ENCODE measurements at places on chromosomes 2 and 18. TPM values are rescaled to one million over a fixed set of nuclear protein-coding genes. Genes with fewer than 3 reads are reported as not detected.

Gene TRIM54
- polyA plus RNA-seq = 324 TPM

DNA sequence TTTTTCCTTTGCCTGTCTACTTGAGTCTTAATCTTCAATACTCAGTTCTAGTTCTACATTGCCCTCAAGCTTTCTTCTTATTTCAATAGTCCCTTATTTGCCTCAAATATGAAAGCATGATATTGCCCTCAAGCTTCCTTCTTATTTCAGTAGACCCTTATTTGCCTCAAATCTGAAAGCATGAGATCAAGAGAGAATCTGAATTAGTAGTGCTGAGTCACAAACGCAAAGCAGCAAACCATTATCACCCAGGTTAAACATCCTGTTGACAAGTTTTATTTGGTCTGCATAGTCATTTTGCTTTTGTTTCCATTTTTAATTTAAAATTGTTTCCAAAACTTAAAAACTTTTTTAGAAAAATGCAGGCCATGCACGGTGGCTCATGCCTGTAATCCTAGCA, 583.3 kb upstream of the FSHR start:
- DNase-seq = no peak
- H3K36me3 ChIP-seq = no peaks in the 10 kb centered on the region
- no peaks in the 10 kb centered on the region for H3K27me3 ChIP-seq
- H3K4me1 ChIP-seq = no peaks in the 10 kb centered on the region
- H3K4me3 ChIP-seq = no peak overlapping the region

GRCh38 chr18:34220081-34220815, 4.5 kb downstream of the NOL4 start:
- peaks cover 51% of the 10 kb centered on the region for H3K27me3 ChIP-seq
- H3K27ac ChIP-seq = no peak overlapping the region
- DNase-seq = no peak
- no peaks in the 10 kb centered on the region for H3K36me3 ChIP-seq

DNA sequence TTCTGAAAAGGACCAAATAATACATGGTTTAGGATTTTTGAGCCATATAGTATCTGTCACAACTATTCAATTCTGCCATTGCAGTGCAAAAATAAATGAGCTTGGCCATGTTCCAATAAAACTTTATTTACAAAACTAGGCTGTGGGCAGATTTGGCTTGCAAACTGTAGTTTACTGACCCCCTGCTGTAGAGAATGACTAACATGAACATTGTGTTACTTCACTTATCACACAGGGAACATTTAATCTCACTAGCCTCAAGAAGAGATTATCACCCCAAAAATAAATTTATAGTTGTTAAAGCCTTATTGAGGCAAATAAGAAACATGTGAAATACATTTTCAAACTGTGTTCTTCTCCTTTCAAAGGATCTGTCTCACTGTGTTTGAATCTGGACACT, 766.2 kb downstream of the MBD2 start:
- no peaks in the 10 kb centered on the region for H3K4me1 ChIP-seq
- H3K4me3 ChIP-seq = no peak overlapping the region
- H3K27ac ChIP-seq = no peak overlapping the region
- no peaks in the 10 kb centered on the region for H3K27me3 ChIP-seq
- no peaks in the 10 kb centered on the region for H3K36me3 ChIP-seq
- no peak for DNase-seq

GRCh38 chr18:5167831-5168230, 29.2 kb downstream of the AKAIN1 start:
- no peak for DNase-seq
- no peaks in the 10 kb centered on the region for H3K36me3 ChIP-seq
- no peak overlapping the region for H3K27ac ChIP-seq
- no peaks in the 10 kb centered on the region for H3K27me3 ChIP-seq
- no peak overlapping the region for H3K4me3 ChIP-seq
- H3K4me1 ChIP-seq = no peaks in the 10 kb centered on the region

DNA sequence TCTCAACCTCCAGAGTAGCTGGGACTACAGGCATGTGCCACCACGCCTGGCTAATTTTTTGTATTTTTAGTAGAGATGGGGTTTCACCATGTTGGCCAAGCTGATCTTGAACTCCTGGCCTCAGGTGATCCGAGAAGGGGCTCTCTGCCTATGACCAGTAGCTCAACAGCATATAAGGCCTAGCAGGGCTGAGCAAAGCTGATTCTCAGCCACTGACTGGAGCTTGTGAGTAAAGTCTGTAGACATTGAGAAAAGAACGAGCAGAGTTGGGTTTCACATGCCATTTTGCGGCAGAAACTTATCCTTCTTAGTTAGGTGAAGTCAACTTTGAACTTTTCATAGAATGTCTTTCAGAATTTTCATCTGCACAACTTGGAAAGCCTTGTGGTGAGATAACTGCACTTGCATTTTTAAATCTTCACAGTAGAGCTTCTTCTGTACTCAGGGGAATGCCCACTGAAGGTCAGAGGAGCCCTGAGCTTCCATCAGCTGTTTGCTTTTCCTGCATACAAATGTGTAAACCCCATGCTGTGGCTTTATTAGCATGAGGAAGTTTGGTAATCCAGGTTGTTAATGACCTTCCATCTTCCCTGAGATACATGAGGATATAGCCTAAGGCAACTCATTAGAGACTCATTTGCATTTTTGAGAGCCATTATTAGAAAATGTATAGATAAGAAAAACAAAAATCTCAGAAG, 602.4 kb downstream of the METTL4 start:
- no peak overlapping the region for H3K27ac ChIP-seq
- H3K4me1 ChIP-seq = no peaks in the 10 kb centered on the region
- H3K27me3 ChIP-seq = no peaks in the 10 kb centered on the region
- no peaks in the 10 kb centered on the region for H3K36me3 ChIP-seq
- no peak overlapping the region for H3K4me3 ChIP-seq

- H3K36me3 ChIP-seq = peaks cover 29% of the 10 kb centered on the region
- no peak overlapping the region for H3K27ac ChIP-seq
- H3K27me3 ChIP-seq = no peaks in the 10 kb centered on the region
- no peak overlapping the region for H3K4me3 ChIP-seq
- DNase-seq = peak; percentile 64
These were observed 89.6 kb downstream of the ITGB1BP1 start for GRCh38 chr2:9333591-9334171.

GRCh38 chr2:46811379-46812310, 104.0 kb downstream of the MCFD2 start:
- no peak overlapping the region for H3K4me3 ChIP-seq
- no peak for DNase-seq
- H3K36me3 ChIP-seq = no peaks in the 10 kb centered on the region
- no peaks in the 10 kb centered on the region for H3K27me3 ChIP-seq
- H3K27ac ChIP-seq = peak overlapping the region; percentile 81
- H3K4me1 ChIP-seq = peaks cover 49% of the 10 kb centered on the region

Gene ZRANB3
- polyA plus RNA-seq = 1.7 TPM

GRCh38 chr2:227395556-227395955, 7.8 kb upstream of the SCYGR1 start:
- no peak overlapping the region for H3K27ac ChIP-seq
- H3K4me3 ChIP-seq = no peak overlapping the region
- DNase-seq = no peak
- H3K4me1 ChIP-seq = no peaks in the 10 kb centered on the region
- H3K27me3 ChIP-seq = no peaks in the 10 kb centered on the region

Gene LRRC30
- polyA plus RNA-seq = not detected

DNA sequence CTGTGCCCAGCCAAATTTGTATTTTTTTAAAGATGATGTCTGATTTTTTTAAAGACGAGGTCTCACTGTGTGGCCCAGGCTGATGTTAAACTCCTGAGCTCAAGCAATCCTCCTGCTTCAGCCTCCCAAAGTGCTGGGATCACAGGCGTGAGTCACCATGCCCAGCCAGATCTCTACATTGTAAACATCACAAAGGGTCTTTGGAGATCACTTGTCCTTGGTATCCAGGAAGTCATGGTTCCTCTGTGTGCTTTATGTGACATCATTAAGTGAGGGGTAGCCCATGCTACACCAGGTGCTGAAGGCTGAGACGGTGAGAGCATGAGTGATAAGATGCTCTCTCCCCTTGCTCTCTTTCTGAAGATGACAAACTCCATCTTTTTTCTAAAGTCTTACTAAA, 7.0 kb upstream of the NUP35 start:
- no peaks in the 10 kb centered on the region for H3K27me3 ChIP-seq
- no peaks in the 10 kb centered on the region for H3K4me1 ChIP-seq
- DNase-seq = no peak
- no peak overlapping the region for H3K4me3 ChIP-seq

DNA sequence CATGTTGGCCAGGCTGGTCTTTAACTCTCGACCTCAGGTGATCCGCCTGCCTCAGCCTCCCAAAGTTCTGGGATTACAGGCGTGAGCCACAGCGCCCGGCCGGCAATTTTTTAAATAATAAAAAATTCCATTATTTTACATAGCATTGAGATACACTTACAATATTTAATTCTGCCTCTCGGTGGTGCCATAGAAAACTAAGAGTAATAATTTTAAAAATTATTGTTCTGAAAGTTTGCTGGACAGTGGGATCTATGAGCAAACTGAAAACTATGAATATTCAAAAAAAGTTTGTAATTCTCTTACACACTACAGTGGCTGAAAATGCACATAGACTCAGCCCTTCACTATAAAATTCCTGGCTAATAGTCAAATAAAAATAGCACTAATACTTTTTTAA, 90.9 kb upstream of the STON1 start:
- H3K27me3 ChIP-seq = no peaks in the 10 kb centered on the region
- no peaks in the 10 kb centered on the region for H3K36me3 ChIP-seq
- H3K27ac ChIP-seq = no peak overlapping the region

GRCh38 chr2:21924640-21925285, 801.0 kb downstream of the TDRD15 start:
- no peak overlapping the region for H3K27ac ChIP-seq
- no peaks in the 10 kb centered on the region for H3K36me3 ChIP-seq
- no peaks in the 10 kb centered on the region for H3K4me1 ChIP-seq

GRCh38 chr18:60794802-60795201, 422.2 kb upstream of the MC4R start:
- no peaks in the 10 kb centered on the region for H3K4me1 ChIP-seq
- no peak overlapping the region for H3K27ac ChIP-seq
- H3K27me3 ChIP-seq = no peaks in the 10 kb centered on the region

Gene AQP12B
- polyA plus RNA-seq = not detected

DNA sequence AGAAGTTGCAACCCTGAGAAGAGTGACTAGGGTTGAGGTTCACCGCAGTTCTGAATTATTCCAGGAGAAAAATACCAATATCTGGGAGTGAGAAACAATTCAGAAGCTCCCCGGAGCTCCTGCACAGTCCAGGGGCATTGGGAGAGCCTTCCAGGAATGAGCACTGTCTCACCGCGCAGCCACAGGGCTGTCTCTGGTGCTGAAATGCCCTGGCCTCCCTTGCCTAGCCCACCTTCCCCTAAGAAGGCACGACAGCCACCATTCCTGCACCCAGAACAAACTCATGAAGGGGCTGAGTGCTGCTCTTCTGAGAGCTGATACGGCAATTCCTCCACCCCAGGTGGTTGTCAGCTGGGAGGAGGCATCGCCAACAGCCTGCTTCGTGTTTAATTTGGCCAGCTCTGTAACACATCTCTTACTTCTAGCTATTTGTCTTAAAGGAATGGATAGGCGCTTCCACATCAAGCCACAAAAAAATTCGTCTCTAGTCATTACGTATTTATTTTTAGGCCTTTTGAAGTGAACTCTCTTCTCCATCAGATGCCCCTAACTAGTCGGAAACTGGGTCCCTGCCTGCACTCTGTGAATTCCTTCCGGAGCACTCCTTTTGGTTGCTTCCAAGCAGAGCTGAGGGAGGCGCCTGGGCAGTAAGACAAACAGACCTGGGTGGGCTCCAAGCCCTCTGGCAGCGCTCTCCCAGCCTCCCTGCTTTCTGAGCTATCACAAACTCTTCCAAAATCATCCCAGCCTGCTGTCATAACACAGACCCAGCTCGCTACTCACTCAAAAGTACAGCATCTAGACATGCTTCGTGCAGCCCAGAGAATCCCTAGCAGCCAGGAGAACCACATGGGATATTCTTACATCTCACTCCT, 120.5 kb upstream of the CCDC68 start:
- H3K4me3 ChIP-seq = no peak overlapping the region
- no peaks in the 10 kb centered on the region for H3K27me3 ChIP-seq
- no peaks in the 10 kb centered on the region for H3K4me1 ChIP-seq
- no peak overlapping the region for H3K27ac ChIP-seq

Gene GPR39
- not detected for polyA plus RNA-seq

Gene NYAP2
- not detected for polyA plus RNA-seq

Gene ASB18
- polyA plus RNA-seq = 6.7 TPM

Gene BIRC6
- polyA plus RNA-seq = 11.0 TPM

DNA sequence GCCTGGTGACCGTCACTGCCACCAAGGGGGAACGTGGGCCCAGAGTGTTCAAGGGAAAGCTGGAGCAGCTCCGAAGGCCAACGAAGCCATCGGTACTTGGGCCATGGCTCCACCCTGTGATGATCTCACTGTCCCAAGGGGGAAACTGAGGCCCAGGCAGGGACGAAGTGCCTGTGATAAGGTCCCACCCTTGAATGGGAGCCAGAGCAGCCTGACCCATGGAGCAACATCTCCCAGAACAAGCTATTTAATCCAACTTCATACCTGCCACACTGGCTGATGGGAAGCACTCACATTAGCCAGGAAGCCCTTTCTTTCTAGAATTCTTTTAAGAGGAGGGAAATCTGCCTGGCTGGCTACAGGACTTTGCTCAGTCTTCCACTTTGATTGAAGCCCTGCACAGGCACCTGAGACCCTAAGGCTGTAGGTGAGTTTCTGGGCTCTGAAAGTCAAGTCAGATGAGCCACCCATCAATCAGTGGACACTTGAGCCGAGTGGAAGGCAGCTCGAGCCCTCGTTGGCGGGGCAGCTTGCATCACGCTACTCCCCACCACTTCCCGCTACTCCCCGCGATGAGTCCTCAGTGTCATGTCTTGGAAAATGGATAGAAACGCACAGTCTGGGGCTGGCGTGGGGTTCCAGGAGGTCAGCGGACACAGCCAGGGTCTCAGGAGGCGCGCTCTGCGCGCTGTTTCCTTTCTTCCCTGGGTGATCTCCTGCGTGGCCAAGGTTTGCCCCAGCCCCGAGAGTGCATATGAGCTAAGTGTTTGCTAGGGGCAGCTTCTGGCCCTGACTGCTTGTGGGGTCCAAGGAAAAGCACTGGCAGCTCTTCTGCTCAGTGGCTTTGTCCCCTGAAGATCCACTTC, 2.5 kb upstream of the HS6ST1 start:
- H3K4me1 ChIP-seq = peaks cover 6% of the 10 kb centered on the region
- no peaks in the 10 kb centered on the region for H3K27me3 ChIP-seq
- H3K27ac ChIP-seq = peak overlapping the region; percentile 33
- DNase-seq = no peak

DNA sequence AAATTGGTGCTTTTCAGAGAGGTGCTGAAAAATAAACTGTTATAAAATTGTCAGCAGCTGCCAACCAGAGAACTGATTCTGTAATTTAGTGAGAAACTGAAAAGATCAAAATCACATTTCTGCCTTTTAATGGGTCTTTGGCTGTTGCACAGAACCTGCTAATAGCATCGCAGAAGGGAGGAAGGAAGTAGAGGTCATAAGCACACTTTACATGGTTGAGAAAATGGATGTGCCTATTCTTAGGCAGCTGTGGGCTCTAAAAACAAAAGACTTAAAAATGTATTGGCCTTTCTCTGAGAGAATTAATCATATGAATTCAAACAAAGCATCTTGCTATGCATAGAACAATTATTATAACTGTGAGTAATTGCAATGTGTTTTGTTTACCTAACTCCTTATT, 1186.9 kb downstream of the DSC3 start:
- no peaks in the 10 kb centered on the region for H3K4me1 ChIP-seq
- H3K27me3 ChIP-seq = no peaks in the 10 kb centered on the region
- no peak for DNase-seq
- no peak overlapping the region for H3K4me3 ChIP-seq

Data from heart left ventricle (tissue), 16 donors.